ENCODE measurements at places on chromosomes 1 and 21.

GRCh38 chr1:164764333-164764732, 205.3 kb downstream of the PBX1 start:
- DNase-seq, result no peak

DNA sequence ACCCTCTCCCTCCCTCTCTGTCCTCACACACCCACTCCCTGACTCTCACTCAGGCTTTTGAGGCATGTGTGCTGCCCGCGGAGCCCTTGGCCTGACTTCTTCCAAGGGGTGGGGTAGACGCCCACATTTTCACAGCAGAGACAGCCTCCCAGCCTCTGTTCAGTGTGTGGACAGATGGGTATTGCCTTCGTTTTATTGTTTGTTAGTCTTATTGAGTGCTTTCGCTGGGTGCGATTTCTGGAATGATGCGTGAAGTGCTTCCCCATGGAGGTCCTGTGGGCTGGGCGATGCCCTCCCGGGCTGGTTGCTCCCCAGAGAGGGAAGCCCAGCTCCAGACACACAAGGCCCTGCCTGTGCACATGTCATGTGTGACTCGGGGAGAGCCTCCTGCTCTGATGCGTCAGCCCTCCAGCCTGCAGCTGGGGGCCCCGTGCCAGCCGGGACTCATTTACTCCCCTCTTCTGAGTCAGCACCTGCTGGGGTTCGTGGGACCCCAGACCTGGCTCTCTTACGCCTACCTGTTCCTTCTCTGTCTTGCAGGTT, 14.7 kb downstream of the PDXK start:
- peak; percentile 34 for DNase-seq

GRCh38 chr21:32463889-32464300, 51.4 kb downstream of the EVA1C start:
- no peak for DNase-seq

GRCh38 chr21:45391743-45392572, 13.0 kb upstream of the COL18A1 start:
- no peak for DNase-seq

DNA sequence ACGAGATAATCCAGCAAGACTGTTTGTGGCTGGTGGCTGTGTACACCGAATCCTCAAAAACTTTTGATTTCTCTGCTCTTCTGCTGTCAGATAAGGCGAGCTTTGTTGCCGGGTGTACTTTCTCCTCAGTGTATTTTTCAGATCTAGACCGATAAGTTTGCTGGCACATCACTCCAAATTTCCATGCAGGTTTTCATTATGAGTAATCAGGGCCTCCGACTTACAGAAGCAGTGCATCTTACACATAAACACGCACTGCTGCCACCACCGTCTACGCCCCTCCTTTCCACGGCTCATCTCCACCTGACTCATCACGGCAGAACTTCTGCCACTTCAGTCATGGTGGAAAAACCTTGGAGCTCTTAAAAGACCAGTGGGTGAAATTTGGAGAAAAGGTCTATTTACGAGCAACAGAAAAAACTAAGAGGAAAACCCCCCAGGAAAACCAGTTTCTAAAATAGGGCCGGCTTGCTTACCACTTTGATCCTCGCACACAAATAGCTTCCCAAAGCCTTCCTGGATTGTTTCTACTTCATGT, 7.7 kb downstream of the ZBTB21 start:
- no peak for DNase-seq

All from T-helper 9 cell (primary cell).